ENCODE measurements at places on chromosomes 2 and 18.

DNA sequence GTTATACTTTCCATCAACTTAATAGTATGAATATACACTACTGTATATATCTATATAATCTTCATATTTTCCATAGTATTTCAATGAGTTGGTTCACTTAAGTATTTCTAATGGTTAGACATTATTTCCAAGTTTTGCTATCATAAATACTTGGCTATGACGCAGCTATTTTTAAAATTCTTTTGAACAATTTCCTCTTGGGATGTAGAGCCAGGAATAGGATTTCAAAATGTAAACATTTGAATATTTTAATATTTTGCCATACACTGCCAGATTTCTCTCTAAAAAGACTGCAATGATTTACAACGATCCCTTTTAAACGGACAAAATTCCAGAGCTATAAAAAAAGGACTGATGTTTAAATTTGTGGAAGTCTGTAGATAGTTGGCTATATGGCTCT, 95.6 kb downstream of the NUP35 start:
- DNase-seq: no peak

GRCh38 chr2:30179536-30179935, 32.7 kb downstream of the YPEL5 start:
- no peak for DNase-seq

- DNase-seq: no peak
Observed at GRCh38 chr2:209495855-209496585, 72.2 kb downstream of the MAP2 start.

- DNase-seq: no peak
Observed at GRCh38 chr2:201040867-201041628, 30.4 kb downstream of the HYCC2 start.

DNA sequence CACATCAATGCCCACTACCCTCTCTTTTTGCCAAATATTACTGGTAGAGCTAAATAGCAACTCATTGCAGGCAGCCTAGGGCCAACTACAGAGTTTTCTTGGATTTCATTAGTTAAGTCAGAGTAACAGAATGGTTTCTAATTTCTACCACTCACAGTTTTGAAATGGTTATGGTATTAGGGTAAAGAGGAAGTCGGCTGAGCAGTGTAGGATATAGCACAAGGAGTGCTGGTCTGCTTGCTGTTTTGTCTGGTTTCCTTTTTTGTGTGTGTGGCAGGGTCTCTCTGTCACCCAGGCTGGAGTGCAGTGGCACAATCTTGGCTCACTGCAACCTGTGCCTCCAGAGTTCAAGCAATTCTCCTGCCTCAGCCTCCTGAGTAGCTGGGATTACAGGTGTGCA, 289.2 kb upstream of the CCDC68 start:
- no peak for DNase-seq

GRCh38 chr2:140990416-140990815, 1140.4 kb downstream of the LRP1B start:
- no peak for DNase-seq

DNA sequence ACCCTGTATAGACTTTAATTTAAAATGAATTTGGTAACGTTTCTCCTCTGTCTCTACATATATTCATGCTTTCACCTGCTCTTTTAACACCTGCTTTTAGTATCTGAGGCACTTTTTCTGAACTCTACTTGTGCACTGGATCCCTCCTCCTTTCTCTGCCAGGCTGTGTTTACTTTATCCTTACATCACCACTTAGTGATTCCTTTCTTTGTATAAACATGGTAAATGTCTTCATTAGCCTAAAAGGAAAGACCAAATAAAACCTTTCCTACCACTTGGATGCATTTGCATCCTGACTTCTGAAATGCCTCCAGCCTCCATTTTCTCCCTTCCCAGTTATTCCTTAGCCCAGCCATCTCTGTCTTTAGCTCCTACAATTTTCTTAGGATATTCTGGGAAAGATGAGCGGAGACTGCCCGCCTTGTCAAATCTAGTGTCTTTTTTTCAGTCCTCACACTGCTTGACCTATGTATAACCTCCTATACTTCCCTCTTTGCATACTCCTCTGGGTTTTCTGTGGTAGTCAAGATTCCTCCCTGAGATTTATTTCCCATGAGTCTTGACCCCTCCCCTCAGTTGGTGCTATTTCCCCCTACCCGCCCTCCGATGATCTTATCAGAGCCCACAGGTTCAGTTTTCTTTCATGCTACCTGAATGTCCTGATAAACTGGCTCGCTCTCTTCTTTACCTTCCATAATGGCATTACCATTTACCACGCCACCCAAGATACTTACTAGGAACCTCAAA, 44.8 kb downstream of the REL start:
- no peak for DNase-seq

DNA sequence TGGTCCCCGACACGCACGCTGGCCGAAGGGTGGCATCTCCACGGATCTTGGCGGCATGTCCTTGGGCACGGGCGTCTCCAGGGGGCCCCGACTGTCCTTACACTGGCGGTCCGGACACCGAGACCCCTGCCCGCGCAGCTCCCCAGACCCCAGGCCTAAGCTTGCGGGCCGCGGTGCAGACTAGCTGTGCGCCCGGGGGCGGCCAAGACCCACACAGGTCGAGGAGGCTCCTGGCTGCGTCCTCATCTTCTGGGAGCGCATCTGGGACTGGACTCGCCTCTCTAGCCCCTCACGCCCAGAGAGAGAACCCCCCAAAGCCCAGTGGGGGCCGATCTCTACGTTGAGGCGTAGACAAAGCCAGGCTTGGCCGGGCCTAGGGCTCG, 475 bp upstream of the TWIST2 start:
- no peak for DNase-seq

- DNase-seq: no peak
Observed at GRCh38 chr2:238946318-238947242, 98.7 kb downstream of the TWIST2 start.

DNA sequence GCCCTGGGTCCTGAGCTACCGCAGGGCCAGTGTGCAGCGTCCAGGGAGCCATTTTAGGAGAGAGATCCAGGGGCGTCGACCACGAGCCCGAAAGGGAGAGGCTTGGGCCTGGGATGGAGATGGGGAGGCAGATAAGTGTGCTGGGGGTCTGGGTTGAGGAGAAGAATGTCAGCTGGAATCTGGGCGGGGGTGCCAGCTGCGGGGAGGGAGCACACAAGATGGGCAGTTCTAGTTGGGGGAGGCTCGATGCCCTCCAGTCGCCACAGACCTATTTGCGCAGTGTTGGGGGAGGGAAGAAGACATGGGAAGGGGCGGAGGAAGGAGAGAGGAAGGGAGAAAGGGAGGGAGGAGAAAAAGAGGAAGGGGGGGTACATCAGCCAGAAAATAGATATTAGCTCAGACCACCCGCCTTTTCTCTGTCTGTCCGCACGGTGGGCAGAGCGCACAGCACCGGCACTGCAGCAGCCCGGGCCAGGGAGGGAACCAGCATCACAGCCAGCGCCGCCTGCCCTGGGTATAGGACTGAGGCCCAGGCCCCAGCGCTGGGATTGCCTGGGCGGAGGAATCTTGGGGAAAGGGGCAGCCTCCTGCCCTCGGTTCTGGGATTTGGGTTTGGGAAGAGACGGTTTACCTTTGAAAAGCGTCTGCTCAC, 1.9 kb upstream of the HOXD11 start:
- no peak for DNase-seq

- no peak for DNase-seq
Observed at GRCh38 chr2:148764815-148765214, 110.2 kb upstream of the KIF5C start.

GRCh38 chr2:119480718-119481142, 43.6 kb downstream of the SCTR start:
- DNase-seq: no peak

All from stimulated activated CD4-positive, alpha-beta T cell treated with anti-CD3 and anti-CD28 coated beads, Interleukin-4, amount 100 ng/mL, for 1 hour (primary cell).